ENCODE measurements at places on chromosomes 13 and 19. TPM values are rescaled to one million over a fixed set of nuclear protein-coding genes. Genes with fewer than 3 reads are reported as not detected.

The MTUS2 gene
- polyA plus RNA-seq: 0.48 TPM

DNA sequence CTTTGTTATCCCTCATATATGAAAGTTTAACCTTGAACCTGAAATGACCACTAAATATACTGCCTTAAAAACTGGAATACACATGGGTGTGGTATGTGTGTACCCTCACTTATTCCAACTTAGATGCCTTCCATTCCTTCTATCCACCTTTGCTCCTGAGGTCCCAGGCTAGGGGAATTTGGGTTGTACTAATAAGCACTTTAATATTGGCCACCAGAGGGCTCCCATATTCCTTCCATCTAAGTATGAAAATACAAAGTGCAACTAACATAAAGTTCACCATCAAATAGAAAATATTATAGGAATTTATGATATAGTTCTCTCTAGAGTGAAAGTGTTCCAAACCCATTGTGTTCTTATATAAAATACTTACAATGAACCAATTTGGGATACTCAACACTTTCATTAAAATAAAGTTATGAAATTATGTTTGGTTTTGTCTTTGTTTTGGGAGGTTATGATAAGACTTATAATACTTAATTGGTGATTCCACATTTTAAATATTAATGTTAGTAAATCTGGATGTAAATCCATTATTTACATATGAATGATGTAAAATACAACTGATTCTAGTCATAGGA is 62.3 kb downstream of the ITGBL1 start:
- DNase-seq: no peak

DNA sequence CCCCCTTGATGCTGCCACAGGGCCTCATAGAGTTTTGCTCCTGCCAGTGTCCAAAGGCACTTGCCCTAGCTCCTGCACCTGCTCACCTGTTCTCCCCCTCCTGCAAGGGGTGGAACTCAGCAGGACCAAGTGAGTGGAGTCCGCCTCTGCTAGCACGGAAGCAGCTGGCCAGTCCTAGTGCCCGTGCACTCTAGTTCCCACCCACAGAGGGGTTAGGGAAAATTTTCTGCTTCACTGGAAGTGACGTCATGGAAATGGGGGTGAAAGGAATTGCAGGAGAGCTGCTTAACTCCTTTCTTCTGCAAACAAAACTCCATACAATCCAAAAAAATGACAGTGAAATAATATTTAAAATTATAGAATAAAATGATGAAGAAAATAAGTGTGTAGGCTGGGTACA is 609.7 kb upstream of the SLITRK1 start:
- DNase-seq: no peak

- no peak for DNase-seq
These were observed 12.1 kb downstream of the METTL21C start for GRCh38 chr13:102682727-102683126.

GRCh38 chr19:1944916-1945561 is 4.1 kb downstream of the CSNK1G2 start:
- DNase-seq: no peak

- DNase-seq: no peak
These were observed 2.4 kb downstream of the ADAMTSL5 start for GRCh38 chr19:1510442-1510806.

The SOX1 gene
- not detected for polyA plus RNA-seq

The DAND5 gene
- not detected for polyA plus RNA-seq

GRCh38 chr13:35157143-35157755 is 215.2 kb downstream of the NBEA start:
- DNase-seq: peak; percentile 29

The HNRNPUL1 gene
- polyA plus RNA-seq: 202 TPM

DNA sequence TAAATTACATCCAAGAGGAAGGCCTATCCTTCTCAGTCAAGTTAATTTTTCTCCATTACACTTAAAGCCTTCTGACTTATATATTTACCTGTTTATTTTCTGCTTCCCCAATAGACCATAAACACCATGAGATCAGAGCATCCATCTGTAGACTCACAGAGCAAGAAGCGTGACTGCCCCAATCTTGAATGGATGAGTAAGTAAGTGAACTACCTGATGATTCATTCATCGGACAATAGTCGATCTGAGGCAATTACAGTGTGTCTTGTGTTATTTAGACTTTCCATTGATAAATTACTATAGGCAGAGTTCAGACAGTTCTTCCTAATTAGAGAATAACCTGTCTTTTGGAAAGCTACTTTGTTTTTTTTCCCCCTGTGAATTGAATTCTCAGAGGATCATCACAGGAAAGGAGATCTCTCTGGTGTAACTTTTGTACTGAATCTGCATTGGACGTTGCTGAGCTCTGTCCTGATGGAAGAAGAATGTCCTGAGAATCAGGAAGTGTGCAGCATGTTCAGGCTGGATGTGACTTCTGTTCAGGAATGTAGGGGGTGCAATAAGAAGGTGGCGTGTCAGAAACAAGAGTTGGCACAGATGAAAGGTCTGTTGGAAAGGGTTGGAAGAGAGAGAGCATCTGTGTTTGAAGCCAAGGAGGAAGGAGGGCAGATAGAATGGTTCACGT is 367.0 kb downstream of the NALCN start:
- no peak for DNase-seq

The ZNF723 gene
- polyA plus RNA-seq: 0.09 TPM

GRCh38 chr13:96696389-96696900 is 297.8 kb downstream of the OXGR1 start:
- no peak for DNase-seq

The SERTAD1 gene
- polyA plus RNA-seq: 7.0 TPM

The DLEU7 gene
- polyA plus RNA-seq: 1.2 TPM

The ZNF415 gene
- polyA plus RNA-seq: 21.9 TPM

The COLGALT1 gene
- 52.9 TPM for polyA plus RNA-seq

The NPHS1 gene
- 138 TPM for polyA plus RNA-seq

DNA sequence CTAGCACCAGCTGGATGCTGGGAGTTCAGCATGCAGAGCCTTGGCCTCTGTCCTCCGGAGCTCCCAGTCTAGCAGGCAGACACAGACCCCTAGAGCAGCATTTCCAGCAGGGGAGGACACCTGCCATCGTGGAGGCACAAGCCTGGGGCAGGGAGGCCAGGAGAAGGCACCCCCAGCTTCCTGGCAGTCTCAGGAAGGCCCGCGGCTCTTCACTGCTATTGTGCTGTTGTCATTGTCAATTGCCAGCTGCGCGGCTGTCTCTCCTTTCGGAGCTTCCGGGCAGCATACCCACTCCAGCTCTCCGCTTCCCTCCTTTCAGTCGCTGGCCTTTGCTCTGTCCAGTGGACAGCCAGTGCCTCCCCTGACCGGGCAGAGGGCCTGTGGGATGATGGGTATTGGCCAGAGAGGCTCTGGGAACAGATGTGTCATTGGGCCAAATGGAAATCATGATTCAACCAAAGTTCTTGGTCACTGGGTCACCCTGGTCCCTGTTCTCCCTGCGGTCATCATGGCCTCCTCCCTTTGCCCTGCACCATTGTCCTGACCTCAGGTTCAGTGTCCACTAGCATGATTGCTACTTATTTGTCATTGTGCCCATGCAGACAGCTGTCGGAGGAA is 93.0 kb downstream of the SLC7A1 start:
- DNase-seq: no peak

GRCh38 chr13:79407349-79407979 is 1.4 kb upstream of the RBM26 start:
- DNase-seq: no peak

DNA sequence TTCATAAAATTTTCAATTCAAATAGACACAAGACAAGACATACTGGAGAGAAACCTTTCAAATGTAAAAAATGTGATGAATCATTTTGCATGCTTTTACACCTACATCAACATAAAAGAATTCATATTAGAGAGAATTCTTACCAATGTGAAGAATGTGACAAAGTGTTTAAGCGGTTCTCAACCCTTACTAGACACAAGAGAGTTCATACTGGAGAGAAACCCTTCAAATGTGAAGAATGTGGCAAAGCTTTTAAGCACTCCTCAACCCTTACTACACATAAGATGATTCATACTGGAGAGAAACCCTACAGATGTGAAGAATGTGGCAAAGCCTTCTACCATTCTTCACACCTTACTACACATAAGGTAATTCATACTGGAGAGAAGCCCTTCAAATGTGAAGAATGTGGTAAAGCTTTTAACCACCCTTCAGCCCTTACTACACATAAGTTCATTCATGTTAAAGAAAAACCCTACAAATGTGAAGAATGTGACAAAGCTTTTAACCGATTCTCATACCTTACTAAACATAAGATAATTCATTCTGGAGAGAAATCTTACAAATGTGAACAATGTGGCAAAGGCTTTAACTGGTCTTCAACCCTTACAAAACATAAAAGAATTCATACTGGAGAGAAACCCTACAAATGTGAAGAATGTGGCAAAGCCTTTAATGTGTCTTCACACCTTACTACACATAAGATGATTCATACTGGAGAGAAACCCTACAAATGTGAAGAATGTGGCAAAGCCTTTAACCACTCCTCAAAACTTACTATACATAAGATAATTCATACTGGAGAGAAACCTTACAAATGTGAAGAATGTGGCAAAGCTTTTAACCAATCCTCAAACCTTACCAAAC is 24.6 kb upstream of the ZNF431 start:
- DNase-seq: no peak

- no peak for DNase-seq
These were observed 26.3 kb downstream of the SIPA1L3 start for GRCh38 chr19:37932985-37933936.

The MATK gene
- polyA plus RNA-seq: 0.90 TPM

GRCh38 chr13:46906405-46906804 is 9.6 kb upstream of the HTR2A start:
- no peak for DNase-seq

GRCh38 chr19:32824191-32824751 is 45.3 kb downstream of the SLC7A9 start:
- peak; percentile 13 for DNase-seq

The ZNF66 gene
- 5.7 TPM for polyA plus RNA-seq

The FPR3 gene
- polyA plus RNA-seq: 0.67 TPM

The TEX26 gene
- 2.9 TPM for polyA plus RNA-seq

DNA sequence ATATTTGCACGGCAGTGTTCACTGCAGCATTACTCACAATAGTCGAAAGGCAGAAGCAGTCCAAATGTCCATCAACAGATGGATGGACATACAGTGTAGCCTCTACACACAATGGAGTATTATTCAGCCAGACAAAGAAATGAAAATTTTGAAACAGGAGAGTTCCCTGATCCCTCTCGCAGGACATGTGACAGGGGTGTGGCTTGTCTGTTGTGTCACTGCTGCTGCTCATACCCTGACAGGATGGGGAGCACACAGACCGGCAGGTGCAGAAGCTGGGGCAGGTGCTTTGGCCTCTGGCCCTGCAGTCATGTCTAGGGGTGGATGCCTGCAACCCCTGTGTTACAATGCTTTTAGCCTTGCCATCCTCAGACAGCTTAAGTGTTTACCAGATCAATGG is 204.3 kb downstream of the EFNB2 start:
- no peak for DNase-seq
